Fibroblast of skin of left biceps (primary cell): ENCODE measurements at places on chromosomes 12 and 14.

DNA sequence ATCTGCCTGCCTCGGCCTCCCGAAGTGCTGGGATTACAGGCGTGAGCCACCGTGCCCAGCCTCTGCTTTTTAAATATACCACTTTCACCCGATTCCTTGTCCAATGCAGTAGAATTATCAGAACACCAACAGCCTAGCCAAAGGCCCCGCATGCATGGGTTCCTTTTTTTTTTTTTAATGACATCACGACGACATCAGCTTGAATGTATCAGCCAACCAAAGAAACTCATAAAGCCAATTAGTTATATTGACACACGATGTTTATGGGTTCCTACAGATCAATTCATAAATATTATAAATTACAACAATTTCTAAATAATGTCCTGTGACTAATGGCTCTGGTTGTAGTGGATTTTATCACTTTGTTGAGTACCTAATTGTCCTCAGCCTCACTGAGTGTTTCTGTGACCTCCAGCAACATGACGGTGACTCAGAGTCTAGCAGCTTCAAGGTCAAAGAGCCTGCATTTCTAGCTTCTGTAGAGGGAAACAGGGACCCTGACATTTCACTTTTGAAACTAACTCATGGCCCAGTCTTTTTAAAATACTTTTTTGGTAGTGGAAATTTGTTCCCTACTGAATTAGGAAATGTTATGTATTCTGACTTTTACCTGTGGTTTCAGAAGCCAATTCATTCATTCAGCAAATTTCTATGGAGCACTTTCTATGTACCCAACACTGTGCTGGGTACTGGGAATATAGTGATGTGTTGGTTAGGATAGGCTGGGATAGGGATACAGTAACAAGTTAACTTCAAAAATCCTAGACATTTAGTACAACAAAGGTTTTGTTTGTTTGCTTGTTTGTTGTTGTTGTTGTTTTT lies 144.1 kb downstream of the SUDS3 start:
- no peak for DNase-seq

- no peak for DNase-seq
Measured at GRCh38 chr12:75938189-75938588, 93.4 kb downstream of the PHLDA1 start.

- no peak for DNase-seq
Measured at GRCh38 chr12:93333828-93334227, 43.9 kb upstream of the NUDT4 start.

DNA sequence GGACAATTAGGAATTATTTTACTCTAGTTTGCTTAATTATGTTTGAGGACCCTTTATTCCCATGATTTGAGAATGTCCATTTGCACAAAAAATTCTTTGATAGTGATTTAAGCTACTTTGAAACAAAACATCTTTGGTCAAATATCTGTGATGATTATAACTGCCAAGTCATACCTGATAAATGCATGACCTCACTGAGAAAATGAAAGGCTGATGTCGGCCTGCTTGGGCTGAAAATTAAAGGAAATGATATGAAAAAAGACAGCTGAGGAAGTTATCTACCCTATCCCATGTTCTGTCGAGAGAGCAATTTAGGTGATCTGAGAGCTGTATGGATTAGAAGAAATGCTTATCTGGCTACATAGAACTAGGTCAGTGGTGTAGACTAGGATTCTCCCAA lies 43.6 kb downstream of the ATL1 start:
- no peak for DNase-seq

GRCh38 chr12:124311292-124312109 lies 16.6 kb downstream of the RFLNA start:
- no peak for DNase-seq

GRCh38 chr14:96723946-96724345 lies 73.2 kb upstream of the VRK1 start:
- no peak for DNase-seq

- DNase-seq, result no peak
Measured at GRCh38 chr14:35689000-35689460, 120.1 kb downstream of the RALGAPA1 start.
